Lung (tissue), 17 donors: ENCODE measurements at places on chromosomes 4 and X. TPM values are rescaled to one million over a fixed set of nuclear protein-coding genes. Genes with fewer than 3 reads are reported as not detected.

ABLIM2 gene
- 4.0 TPM for total RNA-seq

TCP11X2 gene
- total RNA-seq: 1.0 TPM

DNA sequence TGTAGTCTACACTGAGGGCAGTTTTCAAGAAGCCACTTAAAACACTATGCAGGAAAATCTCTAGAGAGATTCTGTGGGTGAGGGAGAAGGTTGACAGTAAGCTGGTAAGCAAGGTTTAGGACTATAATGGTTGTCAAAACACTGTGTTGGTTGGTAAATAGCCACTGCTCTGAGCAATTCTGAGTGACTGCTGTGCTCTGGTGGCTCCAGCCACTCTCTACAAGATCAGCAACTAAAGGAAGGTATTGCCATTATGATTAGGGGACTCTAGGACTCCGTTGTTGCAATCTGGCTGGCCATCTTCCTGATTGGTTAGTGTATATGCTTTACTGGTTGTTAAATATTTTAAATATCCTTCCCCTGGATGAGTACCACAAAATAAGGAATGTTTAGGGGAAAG, 5.5 kb upstream of the FAM47E start:
- H3K36me3 ChIP-seq: no peaks in the 10 kb centered on the region
- H3K4me1 ChIP-seq: no peaks in the 10 kb centered on the region
- DNase-seq: no peak
- H3K4me3 ChIP-seq: no peak overlapping the region

DNA sequence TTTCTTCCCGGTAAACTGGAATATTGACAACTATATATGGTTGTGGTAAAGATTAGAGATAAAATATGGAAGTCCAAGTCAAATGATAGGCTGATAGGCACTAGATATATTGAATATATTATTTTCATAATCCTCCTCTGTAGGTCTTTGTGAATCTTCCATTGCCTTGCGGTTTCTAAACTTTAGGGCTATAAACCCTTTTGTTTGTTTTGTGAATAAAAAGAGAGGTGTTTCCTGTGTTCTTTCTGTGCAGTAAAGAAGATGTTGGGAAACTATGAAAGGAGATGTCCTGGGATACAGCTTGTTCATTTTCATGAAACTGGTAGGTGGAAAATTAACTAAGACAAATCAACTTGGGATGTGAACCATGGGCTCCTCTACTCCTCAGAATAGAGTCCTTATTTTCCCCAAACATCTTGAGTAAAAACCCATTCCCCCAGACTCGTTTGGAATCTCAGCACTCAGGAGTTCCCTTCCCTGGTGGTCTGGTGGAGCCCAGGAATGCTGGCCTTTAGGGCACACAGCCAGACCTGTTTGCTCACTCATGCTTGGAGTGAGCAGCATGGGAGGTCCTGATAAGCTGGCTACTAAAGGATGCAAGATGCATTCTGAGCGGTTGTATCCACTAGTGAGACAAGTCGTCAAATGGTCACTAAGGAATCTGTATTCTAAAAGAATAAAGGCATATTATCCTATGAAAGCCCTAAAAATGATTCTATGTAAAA, 22.2 kb downstream of the PRDM8 start:
- no peak overlapping the region for H3K4me3 ChIP-seq
- H3K27me3 ChIP-seq: peaks cover 23% of the 10 kb centered on the region
- H3K36me3 ChIP-seq: no peaks in the 10 kb centered on the region
- H3K27ac ChIP-seq: no peak overlapping the region
- DNase-seq: no peak
- no peaks in the 10 kb centered on the region for H3K4me1 ChIP-seq
